ENCODE measurements at places on chromosomes 7 and 10.

DNA sequence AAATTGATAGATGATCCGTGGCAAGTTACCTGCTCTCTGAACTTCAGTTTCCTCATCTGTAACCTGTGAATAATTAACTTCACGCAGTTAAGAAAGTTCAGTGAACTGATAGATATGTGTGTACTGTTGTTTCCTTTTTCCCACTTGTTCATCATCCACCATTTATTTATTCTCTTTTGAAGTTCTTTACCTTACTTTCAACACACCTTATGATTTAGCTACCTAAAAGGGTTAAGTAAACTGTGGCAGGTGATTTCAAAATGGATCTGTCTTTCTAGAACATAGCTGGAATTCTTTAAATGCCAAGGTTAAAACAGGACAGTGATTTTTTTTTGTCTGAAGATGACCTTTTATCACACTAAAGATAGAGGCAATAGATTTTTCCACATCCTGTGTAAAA lies 27.4 kb upstream of the MALRD1 start:
- DNase-seq = no peak

GRCh38 chr7:74343281-74344131 lies 54.3 kb downstream of the CLIP2 start:
- DNase-seq = peak; percentile 98

GRCh38 chr7:135789956-135790355 lies 41.3 kb upstream of the FAM180A start:
- no peak for DNase-seq

- DNase-seq = no peak
Observed at GRCh38 chr7:134431815-134432214, 27.1 kb downstream of the AKR1B1 start.

DNA sequence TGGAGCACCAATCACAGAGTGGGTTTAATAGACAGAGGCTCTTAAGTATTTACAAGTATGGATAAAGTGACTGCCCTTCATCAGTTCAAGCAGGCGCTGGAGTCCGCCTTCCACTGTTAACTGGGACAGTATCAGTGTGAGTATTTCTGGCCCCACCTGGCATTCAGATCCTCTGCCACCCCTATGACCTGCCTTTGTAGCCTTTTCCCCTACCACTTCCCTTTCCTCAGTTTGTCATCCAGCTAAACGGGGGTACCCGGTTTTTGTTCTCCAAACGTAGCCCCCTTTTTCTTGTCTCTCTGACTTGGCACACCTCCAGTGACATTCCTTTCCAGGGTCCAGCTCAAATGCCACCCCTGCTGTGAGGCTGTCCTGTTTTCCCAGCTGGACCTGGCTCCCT lies 134.4 kb downstream of the SNX10 start:
- DNase-seq = no peak

DNA sequence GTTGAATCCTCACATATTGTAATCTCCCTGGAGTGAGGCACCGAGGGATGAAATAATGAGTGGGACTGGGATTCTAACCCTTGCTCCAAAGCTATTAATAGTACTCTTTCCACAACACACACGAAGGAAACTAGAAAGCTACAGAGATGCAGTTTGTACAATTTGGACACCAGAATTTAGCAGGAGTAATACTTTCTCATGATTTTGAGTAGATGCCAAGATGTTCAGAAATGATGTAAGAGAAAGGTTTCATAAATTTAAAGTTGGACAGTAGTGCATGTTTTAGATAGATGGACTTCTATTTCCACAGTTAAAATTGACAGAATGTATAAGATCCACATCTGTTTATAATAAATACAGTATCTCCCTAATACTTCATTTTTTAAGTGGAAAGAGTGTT lies 46.5 kb downstream of the PRR15 start:
- DNase-seq = no peak

GRCh38 chr7:128117691-128118090 lies 86.5 kb upstream of the LRRC4 start:
- DNase-seq = no peak

Data from osteoblast (primary cell).